Gastrocnemius medialis (tissue), 4 donors: ENCODE measurements at places on chromosomes 12 and 14. TPM values are rescaled to one million over a fixed set of nuclear protein-coding genes. Genes with fewer than 3 reads are reported as not detected.

The TMEM179 gene
- not detected for total RNA-seq

The TMEM233 gene
- total RNA-seq, result 82.6 TPM

The KLRK1 gene
- not detected for total RNA-seq

The RGS6 gene
- 0.68 TPM for total RNA-seq

The TAS2R14 gene
- total RNA-seq, result 0.27 TPM

The SERPINA1 gene
- 135 TPM for total RNA-seq

DNA sequence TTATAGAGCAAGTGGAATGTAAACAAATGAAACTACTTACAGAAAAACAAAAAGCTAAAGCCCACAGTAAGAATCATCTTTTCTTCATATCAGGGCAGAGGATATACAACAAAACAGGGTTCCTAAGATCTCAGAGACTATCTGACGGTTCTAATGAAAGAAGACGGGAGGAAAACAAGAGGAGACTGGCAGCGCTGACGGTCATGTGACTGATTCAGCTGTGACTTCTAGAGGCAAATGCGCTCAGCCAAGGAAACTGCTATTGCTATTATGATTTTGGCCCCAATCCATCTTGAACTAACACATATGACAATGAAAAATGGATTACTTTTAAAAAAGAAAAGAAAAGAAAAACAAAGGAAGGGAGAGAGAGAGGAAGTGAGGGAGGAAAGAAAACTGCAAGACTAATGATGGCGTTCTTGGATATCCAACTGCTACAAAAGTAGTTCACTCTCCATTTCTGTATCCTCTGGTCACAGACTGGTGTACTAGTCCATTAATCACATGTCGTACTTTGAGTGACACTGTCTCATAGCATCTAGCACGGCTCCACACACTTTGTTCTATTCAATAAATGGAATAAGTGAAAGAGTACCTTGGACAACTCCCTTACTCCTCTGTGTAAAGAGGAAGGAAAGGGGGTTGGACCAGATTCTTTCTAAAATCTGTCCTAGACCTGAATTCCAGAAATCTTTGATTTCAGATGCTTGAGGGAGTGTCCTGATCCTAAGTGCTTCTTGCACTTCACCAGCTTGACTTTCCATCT lies 119.3 kb downstream of the DAD1 start:
- H3K27ac ChIP-seq, result no peak overlapping the region
- DNase-seq, result no peak
- H3K36me3 ChIP-seq, result no peaks in the 10 kb centered on the region

GRCh38 chr12:96303653-96304052 lies 96.6 kb downstream of the CDK17 start:
- no peaks in the 10 kb centered on the region for H3K27me3 ChIP-seq
- no peaks in the 10 kb centered on the region for H3K4me1 ChIP-seq
- no peaks in the 10 kb centered on the region for H3K36me3 ChIP-seq
- H3K27ac ChIP-seq, result no peak overlapping the region

DNA sequence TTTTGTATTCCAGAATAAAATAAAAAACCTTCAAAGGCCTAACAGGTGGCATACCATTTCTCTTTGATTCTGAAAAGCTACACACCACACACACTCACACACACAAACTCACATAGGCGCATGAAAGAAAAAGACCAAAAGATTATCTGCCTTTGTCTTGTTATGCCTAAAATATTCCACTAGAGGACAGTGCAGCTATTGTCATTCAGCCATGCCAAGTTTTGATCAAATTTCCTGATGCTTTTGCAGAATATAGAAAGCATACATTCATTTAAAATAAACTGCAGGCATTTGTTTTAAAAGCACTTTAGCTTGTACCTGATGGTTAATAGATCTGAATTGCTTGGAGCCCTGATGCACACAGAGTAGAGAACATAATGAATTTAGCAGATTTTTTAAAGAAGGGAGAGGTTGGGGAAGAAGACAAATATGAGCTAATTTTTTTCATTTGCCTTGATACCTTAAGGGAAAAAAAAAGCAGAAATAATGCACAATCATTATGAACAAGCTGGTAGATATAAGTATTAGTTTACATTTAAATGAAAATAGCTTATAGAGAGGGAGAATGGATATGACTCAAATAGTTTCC lies 1766.9 kb upstream of the SEL1L start:
- H3K27ac ChIP-seq, result no peak overlapping the region
- H3K4me1 ChIP-seq, result no peaks in the 10 kb centered on the region
- H3K27me3 ChIP-seq, result no peaks in the 10 kb centered on the region
- no peaks in the 10 kb centered on the region for H3K36me3 ChIP-seq

DNA sequence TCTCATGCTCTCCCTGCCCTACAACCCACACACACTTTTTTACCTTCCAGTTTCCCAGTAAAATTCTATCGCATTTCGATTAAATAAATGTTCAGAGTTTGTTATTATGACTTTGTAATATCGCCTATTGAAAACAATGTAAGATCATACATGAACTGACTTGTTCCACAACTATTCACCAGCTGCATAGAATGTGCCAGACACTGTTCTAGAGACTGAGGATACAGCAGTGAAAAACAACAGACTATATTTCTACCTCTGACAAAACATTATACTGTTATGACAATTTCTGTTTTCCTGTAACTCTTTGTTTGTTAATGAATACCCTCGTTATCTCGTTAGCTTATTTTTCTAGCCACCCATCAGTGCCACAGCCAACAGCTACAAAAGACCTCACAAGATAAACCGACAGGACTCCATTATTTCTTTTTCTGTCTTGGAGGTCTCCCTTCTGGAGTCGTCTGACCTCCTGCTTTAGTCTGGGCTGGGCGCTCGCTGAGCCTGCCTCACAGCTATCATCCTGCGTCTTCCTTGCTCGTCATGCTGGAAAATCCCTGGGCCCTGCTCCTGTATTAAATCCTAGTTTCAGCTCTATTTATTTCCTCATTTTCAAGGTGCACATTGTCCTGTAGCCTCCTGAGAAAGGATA lies 498.9 kb downstream of the DIO2 start:
- no peak for DNase-seq
- H3K36me3 ChIP-seq, result no peaks in the 10 kb centered on the region
- H3K27me3 ChIP-seq, result no peaks in the 10 kb centered on the region
- no peak overlapping the region for H3K27ac ChIP-seq
- no peak overlapping the region for H3K4me3 ChIP-seq
- H3K4me1 ChIP-seq, result no peaks in the 10 kb centered on the region

GRCh38 chr12:14201291-14201690 lies 164.2 kb upstream of the ATF7IP start:
- H3K27me3 ChIP-seq, result no peaks in the 10 kb centered on the region
- no peak for DNase-seq
- H3K4me3 ChIP-seq, result no peak overlapping the region
- no peaks in the 10 kb centered on the region for H3K36me3 ChIP-seq
- H3K4me1 ChIP-seq, result no peaks in the 10 kb centered on the region

- DNase-seq, result no peak
- no peaks in the 10 kb centered on the region for H3K4me1 ChIP-seq
- no peaks in the 10 kb centered on the region for H3K36me3 ChIP-seq
Observed at GRCh38 chr12:47650469-47650868, 55.4 kb downstream of the RPAP3 start.

- H3K4me1 ChIP-seq, result no peaks in the 10 kb centered on the region
- H3K4me3 ChIP-seq, result no peak overlapping the region
- H3K36me3 ChIP-seq, result no peaks in the 10 kb centered on the region
- no peaks in the 10 kb centered on the region for H3K27me3 ChIP-seq
- no peak overlapping the region for H3K27ac ChIP-seq
- DNase-seq, result no peak
Observed at GRCh38 chr12:129304529-129304928, 451.3 kb downstream of the GLT1D1 start.

- no peaks in the 10 kb centered on the region for H3K4me1 ChIP-seq
- no peaks in the 10 kb centered on the region for H3K36me3 ChIP-seq
- no peaks in the 10 kb centered on the region for H3K27me3 ChIP-seq
- no peak overlapping the region for H3K4me3 ChIP-seq
- H3K27ac ChIP-seq, result no peak overlapping the region
Observed at GRCh38 chr14:74459289-74459946, 33.4 kb upstream of the SYNDIG1L start.

- H3K4me1 ChIP-seq, result peaks cover 3% of the 10 kb centered on the region
- no peak for DNase-seq
- H3K36me3 ChIP-seq, result no peaks in the 10 kb centered on the region
- H3K27me3 ChIP-seq, result no peaks in the 10 kb centered on the region
- H3K27ac ChIP-seq, result peak overlapping the region; percentile 17
Observed at GRCh38 chr12:46983959-46984841, 95.2 kb upstream of the PCED1B start.

DNA sequence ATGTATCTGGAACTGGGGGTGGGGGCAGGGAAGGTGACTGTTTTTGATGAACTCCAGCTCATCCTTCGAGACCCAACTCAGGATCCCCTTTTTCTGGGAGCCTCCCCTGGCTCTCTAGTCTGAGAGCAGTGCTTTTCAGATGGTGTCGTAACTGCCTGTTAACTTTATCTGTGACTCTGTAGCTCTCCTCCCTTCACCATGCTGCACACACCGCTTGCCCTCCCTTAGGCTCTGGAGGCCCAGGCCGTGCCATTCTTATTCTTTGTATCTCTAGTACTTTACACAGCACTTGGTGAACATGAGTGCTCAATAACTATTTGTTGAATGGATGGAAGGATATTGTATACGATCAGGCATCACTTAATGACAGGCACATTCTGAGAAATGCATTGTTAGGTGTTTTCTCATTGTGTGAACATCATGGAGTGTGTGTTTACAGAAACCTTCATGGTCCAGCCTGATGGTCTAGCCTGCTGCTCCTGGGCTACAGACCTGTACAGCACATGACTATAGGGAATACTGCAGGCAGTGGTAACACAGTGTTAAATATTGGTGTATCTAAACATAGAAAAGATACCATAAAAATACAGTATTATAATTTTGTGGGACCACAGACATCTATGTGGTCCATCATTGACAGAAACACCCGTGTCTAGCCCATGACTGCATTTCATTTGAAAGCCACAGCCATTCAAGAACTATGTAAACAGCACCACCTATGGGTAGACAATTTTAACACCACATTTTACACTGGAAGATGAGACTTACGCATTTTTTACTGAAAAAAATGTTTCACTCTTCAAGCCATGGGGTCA lies 91.8 kb downstream of the EML1 start:
- DNase-seq, result no peak
- H3K27me3 ChIP-seq, result no peaks in the 10 kb centered on the region
- H3K4me1 ChIP-seq, result no peaks in the 10 kb centered on the region

- DNase-seq, result no peak
- H3K27ac ChIP-seq, result no peak overlapping the region
- no peaks in the 10 kb centered on the region for H3K36me3 ChIP-seq
- H3K4me3 ChIP-seq, result no peak overlapping the region
Observed at GRCh38 chr12:77343291-77343690, 277.9 kb upstream of the E2F7 start.

DNA sequence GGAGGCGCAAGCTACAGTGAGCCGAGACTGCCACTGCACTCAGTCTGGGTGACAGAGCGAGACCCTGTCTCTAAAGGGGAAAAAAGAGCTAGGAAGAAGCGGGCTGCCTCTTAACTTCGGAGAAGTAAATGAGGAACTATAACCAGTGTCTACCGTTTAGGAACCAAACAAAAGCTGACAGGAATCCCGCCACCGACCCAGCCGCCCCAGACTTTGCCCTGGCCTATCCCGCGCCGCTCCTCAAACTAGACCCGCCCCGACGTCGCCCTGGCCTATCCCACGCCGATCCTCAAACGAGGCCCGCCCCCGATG lies 568 bp upstream of the SIVA1 start:
- DNase-seq, result no peak
- peaks cover 53% of the 10 kb centered on the region for H3K4me1 ChIP-seq
- peak overlapping the region; percentile 90 for H3K27ac ChIP-seq
- H3K36me3 ChIP-seq, result peaks cover 22% of the 10 kb centered on the region
- no peaks in the 10 kb centered on the region for H3K27me3 ChIP-seq
